Mammary microvascular endothelial cell (primary cell): ENCODE measurements at places on chromosomes 6 and 20. TPM values are rescaled to one million over a fixed set of nuclear protein-coding genes. Genes with fewer than 3 reads are reported as not detected.

OTOR gene
- not detected in 2 replicates for total RNA-seq

RCAN2 gene
- total RNA-seq: 0.80 and 1.3 TPM in 2 replicates

TGM3 gene
- total RNA-seq: not detected in 2 replicates

CLDN20 gene
- total RNA-seq: not detected in 2 replicates
